Inflammatory macrophage treated with lipopolysaccharide for 1 hour (primary cell): ENCODE measurements at places on chromosomes 5 and 9.

GRCh38 chr9:98429613-98430012 lies 174.2 kb upstream of the TBC1D2 start:
- DNase-seq = peak; percentile 23

GRCh38 chr9:92804727-92805126 lies 40.1 kb upstream of the BICD2 start:
- DNase-seq = no peak

DNA sequence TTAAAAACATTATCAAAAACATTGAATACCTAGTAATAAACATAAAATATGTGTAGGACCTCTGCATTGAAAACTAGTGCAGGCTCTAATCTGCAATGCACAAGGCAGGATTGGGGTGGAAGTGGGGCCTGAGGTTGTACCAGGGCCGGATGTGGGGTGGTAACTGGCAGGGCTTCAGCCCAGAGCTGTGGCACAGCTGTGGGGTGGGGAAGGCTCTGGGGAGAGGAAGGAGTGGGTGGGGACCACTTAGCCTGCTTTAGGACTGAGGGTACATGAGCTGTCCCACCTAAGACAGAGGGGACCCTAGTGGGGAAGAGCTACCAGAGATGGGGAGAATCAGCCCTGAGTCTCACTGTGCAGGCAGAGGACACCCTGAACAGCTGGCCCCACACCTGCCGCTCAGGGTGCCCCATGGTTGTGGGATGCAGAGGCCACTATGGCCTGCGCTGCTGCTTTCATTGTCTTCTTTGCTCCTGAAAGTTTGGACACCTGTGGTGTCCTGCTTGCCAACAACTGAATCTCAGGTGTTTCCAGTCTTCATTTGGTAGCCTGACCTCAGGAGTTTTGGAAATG lies 311.4 kb downstream of the TLE4 start:
- DNase-seq = no peak

DNA sequence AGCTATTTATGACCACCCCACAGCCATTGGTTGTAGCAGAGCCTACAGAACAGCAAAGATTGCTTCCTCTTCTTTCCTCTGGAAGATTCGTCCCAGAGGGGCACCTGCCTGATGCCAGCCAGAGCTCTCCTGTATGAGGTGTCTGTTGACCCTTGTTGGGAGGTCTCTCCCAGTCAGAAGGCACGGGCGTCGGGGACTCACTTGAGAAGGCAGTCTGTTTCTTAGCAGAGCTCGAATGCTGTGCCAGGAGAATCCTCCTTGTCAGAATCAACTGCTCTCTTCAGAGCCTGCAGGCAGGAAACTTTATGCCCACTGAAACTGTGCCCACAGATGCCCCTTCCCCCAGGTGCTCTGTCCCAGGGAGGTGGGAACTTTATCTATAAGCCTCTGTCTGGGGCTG lies 479.5 kb upstream of the IZUMO3 start:
- DNase-seq = no peak

- DNase-seq = peak; percentile 92
Observed at GRCh38 chr5:87081511-87082372, 185.9 kb upstream of the RASA1 start.
